ENCODE measurements at places on chromosomes 11 and 22.

DNA sequence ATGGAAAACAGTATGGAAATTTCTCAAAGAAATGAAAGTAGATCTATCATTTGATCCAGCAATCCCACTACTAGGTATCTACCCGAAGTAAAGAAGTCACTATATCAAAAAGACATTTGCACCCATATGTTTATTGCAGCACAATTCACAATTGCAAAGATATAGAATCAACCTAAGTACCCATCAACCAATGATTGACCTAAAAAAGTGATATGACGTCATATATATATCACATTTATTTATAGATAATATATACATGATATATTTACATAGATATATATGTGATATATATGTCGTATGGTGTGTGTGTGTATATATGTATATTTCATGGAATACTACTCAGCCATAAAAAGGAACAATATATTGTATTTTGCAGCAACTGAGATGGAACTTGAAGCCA, 188.3 kb upstream of the ARHGAP42 start:
- DNase-seq, result no peak

DNA sequence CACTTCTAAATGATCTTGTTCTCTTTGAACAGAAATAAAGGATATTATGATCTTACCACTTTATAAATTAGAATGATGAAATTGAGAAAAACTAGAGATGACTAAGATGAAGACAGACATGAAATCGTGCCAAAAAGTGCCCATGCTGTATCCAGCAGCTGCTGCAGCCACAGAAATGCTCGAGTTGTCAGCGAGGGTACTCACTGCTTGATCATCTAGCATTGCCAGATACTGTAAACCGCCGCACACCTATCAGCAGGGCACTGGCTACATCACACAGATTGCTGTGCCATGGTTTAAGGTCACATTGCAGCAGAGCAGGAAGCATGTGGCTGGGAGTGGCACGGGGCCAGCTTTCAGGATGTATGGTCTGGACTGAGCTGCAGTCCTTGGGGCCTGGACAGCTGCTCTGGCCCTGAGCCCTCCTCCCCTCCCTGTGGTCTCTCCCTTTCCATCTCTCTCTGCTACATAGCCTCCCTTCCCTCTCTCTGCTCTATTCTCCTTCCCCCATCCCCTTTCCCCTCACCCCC, 51.0 kb upstream of the SEPTIN5 start:
- no peak for DNase-seq

DNA sequence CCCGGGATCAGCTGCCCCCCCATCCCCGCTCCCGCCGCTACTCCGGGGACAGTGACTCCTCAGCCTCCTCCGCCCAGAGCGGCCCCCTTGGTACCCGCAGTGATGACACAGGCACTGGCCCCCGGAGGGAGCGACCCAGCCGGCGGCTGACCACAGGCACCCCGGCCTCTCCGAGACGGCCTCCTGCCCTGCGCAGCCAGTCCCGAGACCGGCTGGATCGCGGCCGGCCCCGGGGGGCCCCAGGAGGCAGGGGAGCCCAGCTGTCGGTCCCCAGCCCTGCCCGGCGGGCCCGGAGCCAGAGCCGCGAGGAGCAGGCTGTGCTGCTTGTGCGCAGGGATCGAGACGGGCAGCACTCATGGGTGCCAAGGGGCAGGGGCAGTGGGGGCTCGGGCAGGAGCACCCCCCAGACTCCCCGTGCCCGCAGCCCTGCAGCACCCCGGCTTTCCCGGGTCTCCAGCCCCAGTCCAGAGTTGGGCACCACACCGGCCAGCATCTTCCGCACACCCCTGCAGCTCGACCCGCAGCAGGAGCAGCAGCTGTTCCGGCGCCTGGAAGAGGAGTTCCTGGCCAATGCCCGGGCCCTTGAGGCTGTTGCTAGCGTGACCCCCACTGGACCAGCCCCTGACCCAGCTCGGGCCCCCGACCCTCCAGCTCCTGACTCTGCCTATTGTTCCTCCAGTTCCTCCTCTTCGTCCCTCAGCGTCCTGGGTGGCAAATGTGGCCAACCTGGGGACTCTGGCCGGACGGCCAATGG, 3.9 kb downstream of the RASL10A start:
- DNase-seq, result no peak

- no peak for DNase-seq
Measured at GRCh38 chr11:69892986-69893555, 73.9 kb upstream of the FGF3 start.

DNA sequence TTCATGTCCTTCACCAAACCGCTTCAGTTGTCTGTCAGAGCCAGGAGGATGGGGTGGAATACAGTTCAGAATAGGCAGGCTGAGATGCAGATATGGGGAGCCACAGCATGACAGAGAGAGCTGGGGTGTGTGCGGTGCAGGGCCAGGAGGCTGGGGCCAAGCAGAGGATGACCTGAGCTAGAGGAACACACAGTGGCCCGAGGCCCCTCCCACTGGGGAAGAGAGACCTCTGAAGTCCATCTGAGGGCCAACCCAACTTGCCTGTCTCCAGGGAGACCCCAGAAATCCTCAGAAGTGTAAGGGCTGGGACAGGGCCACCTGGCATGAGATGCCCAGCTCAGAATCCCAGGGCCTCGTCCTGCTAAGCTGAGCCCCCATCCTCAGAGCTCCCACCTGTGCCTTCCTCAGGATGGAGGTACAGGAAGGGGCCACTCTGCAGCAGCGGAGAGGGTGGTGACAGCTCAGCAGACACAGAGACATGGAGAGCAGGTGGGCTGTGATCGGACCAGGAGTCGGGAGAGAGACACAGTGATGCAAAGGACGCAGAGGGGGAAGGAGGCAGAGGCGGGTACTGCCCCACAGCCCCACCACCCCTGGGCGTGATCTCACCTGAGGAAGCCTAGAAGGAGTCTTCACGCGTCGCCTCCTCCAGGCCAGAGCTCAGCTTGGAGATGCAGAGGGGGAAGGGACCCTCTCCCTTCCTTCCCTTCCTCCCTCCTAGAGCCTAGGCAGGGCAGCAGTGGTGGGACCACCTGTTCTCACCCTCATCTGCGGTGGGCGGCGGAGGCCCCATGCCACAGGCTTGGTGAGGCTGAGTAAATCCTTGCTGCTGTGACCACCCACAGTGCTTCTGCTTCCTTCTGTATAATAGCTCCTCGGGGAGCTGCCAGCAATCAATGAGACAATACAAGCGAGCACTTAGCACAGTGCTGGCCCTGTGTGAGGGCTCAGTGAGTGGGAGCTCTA, 9.1 kb upstream of the TUB start:
- DNase-seq, result no peak

DNA sequence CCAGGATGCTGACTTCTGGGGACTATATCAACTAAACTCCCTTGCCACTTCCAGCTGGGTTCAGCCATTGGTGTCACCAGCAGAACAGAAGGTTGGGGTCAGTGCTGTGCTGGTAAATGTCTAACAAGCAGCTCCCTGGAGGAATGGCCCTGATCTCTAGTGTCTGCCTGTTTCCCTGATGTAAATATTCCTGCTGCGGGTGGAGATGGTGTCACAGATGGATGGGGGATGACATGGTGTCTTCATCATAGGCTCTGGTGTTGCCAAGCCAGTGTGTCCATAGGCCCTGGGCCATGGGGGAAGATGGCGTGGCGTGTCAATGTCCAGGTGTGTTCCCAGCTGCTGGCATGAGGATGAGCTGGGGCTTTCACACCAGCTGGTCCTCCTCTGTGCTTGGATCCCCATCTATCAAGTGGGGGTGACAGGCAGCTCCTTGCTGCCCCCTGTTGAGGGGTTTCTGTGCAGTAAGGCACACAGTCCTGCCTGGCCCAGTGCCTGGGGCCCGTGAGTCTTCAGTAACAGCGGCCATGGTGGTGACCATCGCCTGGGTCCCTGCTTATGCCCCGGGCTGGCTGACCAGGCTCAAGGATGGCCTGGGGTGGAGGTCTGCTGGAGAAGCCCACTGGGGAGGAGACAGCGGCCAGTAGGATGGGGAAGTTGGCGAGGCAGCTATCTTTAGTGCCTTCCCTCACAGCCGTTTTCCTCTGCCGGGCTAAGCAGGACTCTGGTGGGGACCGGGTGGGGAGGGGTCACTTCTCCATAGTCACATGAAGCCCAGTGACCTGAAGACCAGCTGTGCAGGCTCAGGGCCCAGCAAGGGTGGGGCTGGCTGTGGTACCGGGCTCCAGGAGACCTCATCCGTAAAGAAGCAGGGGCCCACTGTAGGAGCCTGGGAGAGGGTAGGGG, 12.7 kb downstream of the RPL3 start:
- DNase-seq, result no peak

DNA sequence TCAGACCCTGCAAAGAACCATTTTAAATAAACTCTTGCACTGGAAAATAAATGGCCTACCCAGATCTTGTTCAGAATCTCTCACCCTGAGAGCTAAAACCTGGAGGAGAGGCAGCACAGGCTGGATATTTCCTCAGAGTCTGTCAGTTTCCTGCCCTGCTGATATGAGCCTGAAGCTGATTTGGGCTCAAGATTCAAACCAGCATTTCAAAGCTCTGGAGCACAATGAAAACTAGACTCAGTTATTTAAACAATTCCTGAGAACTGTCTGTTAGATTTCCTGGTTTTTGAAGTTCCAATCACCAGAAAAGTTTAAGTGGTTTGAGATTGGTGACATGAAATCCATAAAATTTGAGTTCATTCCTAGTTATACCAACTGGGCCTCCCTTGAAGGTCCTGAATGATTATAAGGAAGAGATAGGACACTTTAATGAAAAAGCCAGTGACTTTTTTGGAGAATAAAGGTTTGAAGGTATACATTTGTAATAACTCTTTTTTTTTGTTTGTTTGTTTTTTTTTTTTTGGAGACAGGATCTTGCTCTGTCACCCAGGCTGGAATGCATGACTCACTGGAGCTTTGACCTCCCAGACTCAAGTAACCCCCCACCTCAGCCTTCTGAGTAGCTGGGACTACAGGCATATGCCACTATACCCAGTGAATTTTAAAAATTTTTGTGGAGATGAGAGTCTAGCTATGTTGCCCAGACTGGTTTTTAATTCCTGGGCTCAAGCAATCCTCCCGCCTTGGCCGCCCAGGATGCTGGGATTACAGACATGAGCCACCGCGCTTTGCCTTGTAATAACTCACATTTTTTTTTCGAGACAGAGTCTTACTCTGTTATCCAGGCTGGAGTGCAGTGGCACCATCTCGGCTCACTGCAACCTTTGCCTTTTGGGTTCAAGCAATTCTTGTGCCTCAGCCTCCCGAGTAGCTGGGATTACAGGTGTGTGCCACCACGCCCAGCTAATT, 8.0 kb upstream of the ESAM start:
- DNase-seq, result no peak

GRCh38 chr22:26550498-26551033, 38.3 kb upstream of the TFIP11 start:
- no peak for DNase-seq

DNA sequence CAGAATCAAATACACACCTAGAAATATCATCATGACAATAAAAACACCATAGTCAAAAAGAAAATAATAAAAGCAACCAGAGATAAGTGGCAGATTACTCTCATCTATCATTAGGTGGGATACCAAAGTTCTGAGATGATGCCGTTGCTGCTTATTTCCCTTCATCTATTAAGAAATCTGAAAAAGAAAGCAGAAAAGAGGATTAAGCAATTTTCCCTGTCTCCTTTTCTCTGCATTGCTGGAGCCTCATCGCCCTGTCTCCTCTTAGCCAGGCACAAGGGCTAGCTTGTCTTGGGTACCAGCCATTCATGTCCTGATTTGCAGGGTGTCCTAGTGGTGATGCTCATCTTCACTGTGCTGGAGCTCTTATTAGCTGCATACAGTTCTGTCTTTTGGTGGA, 3.9 kb upstream of the MS4A14 start:
- DNase-seq, result no peak

DNA sequence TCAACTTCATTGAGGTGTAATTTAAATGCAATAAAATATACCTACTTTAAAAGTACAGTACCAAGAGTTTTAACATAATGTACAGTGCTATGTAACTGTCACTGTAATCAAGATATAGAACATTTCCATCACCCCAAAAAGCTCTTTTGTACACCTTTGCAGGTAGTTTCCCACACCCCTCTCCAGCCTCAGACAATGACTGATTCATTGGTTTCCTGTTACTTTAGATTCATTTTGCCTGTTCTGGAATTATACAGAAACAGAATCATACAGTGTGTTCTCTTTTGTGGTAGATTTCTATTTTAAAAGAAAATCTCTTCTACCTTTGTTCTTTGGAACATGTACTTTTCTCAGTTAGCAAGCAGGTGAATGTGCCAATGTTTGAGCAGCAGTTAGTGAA, 38.2 kb downstream of the SHISA8 start:
- no peak for DNase-seq

- DNase-seq, result no peak
Measured at GRCh38 chr11:33266393-33267215, 9.4 kb downstream of the HIPK3 start.
